ENCODE measurements at places on chromosomes 4 and X. TPM values are rescaled to one million over a fixed set of nuclear protein-coding genes. Genes with fewer than 3 reads are reported as not detected.

DNA sequence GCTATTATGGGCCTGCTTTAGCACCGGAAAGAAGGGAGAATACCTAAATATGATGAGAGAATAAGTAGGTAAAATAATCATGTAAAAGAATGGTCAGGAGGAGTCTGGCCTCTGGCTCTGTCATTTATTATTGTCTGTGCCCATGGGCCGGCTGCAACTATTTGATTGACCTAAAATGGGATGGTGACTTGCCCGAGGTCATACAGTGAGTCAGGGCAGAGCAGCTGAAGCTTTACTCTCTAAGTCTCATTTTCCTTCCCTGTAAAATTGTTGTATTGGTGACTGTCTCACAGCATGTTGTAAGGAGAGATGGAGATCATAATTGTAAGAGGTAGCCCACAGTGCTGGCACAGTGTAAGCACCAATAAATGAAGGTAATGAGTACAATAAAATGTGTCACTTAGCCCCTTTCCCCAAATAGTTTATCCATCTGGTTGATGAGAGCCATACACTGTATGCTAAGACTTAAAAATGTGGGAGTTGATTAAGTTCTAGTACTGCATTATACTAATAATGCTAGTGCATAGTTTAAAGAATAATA is 39.6 kb downstream of the RUFY3 start:
- peaks cover 11% of the 10 kb centered on the region for H3K36me3 ChIP-seq
- H3K27ac ChIP-seq: no peak overlapping the region
- no peaks in the 10 kb centered on the region for H3K27me3 ChIP-seq
- no peak overlapping the region for H3K4me3 ChIP-seq
- peaks cover 11% of the 10 kb centered on the region for H3K4me1 ChIP-seq

DNA sequence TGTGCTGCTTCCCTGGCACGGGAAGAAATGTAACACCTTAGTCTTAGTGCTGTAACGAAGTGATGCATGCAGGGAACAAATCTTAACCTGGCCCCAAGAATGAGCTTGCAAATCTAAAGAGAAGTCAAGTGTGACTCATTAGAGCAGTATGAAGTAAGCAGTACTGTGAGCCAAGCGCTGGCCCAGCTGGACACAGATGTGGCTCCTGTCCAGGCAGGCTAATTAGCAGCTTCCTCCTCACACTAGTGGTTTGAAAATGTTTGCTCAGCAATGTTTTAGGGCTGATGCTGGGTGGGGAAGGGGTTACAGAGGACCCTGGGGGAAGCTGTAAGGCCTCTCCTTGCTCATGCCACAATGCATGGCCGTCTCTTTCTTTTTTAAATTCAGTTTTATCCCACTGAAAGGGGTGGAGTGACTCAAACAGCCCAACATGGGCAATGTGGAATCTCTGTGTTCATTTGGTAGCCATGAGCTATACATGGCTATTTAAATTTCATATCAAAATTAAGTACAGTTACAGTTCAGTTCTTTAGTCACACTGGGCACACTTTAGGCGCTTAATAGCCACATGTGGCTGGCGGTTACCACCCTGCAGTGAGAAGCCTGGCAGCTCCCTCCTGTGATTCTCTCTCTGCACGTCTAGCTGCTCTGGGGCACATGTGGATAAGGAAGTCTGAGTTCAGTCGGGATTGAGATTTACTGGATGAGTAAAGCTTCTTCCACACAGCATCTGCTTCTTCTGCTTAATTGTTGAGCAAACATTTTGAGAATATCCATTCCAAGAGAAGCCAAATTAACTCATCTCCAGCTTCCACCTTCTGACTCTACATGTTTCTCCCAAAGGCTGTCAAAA is 48.8 kb downstream of the MAP7D2 start:
- DNase-seq: no peak
- H3K4me3 ChIP-seq: no peak overlapping the region
- H3K27me3 ChIP-seq: no peaks in the 10 kb centered on the region
- H3K36me3 ChIP-seq: no peaks in the 10 kb centered on the region
- no peak overlapping the region for H3K27ac ChIP-seq

DNA sequence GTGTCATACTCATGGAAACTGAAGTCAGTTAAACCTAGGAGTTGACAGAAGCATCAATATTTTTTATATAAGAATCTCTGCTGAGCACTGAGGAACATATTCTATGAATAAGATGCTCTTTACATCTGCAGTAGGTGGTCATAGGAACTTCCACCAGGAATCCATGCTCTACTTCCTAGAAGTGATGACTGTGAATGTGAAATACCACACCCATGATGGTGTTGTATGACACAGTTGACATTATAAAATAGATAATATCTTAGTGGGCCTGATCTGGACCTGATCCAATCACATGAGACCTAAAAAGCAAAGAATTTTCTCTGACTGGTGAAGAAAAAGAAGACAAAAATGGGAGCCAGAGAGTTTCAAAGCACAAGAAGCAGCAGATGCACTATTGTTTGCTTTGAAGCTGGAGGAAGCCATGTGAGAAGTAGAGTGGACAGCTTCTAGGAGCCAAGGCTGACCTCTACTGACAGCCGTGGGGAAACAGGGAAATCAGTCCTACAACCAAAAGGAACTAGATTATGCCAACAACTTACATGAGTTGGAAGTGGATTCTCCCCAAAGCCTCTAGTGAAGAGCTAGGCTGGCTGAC is 68.6 kb upstream of the HS3ST1 start:
- no peak overlapping the region for H3K4me3 ChIP-seq
- H3K36me3 ChIP-seq: peaks cover 2% of the 10 kb centered on the region
- H3K27ac ChIP-seq: no peak overlapping the region
- no peak for DNase-seq
- H3K4me1 ChIP-seq: peaks cover 7% of the 10 kb centered on the region

DNA sequence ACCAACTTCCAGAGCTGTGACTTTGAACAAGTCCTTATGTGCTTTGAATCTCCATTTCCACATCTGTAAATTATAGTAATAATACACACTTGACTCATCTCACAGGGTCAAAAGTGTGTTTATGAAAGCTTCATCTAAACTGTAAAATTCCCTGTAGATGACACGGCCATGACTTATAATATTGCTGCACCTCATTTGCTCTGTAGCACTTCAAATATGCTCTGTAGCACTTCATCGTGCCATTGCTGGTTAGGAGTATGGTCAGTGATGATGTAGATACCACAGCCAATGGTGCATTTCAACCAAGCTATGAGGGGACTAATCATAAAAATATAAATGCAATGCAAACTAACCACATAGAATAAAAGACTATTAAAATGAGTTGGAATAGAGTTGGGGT is 318.6 kb downstream of the ANK2 start:
- peaks cover under 1% of the 10 kb centered on the region for H3K4me1 ChIP-seq
- DNase-seq: no peak
- H3K27ac ChIP-seq: no peak overlapping the region
- no peaks in the 10 kb centered on the region for H3K36me3 ChIP-seq

DNA sequence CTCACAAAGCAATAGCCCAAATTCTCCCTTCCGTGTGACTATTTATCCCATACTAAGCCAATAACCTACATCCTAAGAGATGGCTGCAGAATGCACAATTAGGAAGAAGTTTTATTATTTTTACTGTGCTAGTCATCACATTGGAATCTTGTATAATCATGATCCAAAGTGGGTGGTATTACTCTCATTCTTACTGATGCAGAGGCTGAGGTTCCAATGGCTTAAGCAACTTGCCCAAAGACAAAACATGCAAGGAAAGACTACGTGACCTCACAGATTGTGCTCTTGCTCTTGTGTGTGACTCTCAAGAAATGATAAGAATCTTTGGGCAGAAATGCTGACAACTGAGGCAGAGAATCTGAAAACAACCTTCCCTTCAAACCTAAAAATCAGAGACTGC is 212.2 kb downstream of the LDB2 start:
- H3K36me3 ChIP-seq: no peaks in the 10 kb centered on the region
- no peaks in the 10 kb centered on the region for H3K4me1 ChIP-seq
- DNase-seq: no peak

GRCh38 chrX:139508099-139508498 is 22.4 kb upstream of the F9 start:
- H3K27ac ChIP-seq: no peak overlapping the region
- H3K27me3 ChIP-seq: no peaks in the 10 kb centered on the region
- H3K36me3 ChIP-seq: no peaks in the 10 kb centered on the region

DNA sequence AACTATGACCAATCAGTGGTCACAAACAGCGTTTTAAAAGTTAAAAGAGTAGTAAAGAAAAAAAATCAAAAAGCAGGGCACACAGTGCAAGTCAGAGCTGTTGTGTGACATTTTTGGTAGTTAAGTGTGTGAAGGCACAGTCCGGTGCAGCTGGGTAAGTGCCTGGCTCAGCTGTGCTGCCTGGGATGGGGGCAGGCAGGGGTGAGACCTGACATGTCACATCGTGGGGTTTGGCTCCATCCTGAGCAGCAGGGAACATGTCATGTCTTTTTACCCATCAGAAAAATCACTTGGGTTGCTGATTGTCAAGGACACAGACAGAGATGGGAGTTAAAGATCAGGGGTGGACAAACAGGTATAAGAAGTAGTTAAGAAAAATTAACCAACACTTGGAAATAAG is 125.1 kb downstream of the NSUN7 start:
- H3K4me3 ChIP-seq: no peak overlapping the region
- H3K4me1 ChIP-seq: peaks cover 4% of the 10 kb centered on the region
- H3K27ac ChIP-seq: no peak overlapping the region
- H3K27me3 ChIP-seq: peaks cover 2% of the 10 kb centered on the region

GRCh38 chr4:84481077-84481859 is 17.8 kb downstream of the NKX6-1 start:
- no peak overlapping the region for H3K4me3 ChIP-seq
- no peak for DNase-seq
- H3K27ac ChIP-seq: no peak overlapping the region
- peaks cover 4% of the 10 kb centered on the region for H3K36me3 ChIP-seq
- peaks cover 12% of the 10 kb centered on the region for H3K4me1 ChIP-seq

DNA sequence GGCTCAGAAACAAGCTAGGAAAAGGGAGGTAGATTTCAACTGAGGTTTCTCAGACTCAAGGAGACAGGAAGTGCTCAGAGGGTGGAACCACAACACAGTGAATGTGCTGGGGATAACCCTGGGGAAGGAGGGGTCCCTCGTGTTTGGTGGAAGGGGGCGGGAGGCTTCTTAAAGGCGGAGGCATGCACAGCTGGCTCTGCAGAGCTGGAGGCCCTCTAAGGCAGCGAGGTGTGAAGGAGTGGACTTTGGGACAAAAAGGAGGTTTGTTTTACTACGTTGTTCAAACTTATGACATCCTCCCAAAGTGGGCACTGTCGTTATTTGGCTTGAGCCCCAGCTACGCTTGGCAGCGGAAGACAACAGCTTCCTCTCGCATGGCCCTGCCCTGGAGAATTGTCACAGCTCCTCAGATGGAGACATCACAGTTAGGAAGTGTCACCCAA is 21.7 kb upstream of the MTM1 start:
- peak; percentile 19 for DNase-seq
- peaks cover 23% of the 10 kb centered on the region for H3K4me1 ChIP-seq
- peak overlapping the region; percentile 25 for H3K4me3 ChIP-seq
- peak overlapping the region; percentile 62 for H3K27ac ChIP-seq
- H3K36me3 ChIP-seq: no peaks in the 10 kb centered on the region

DNA sequence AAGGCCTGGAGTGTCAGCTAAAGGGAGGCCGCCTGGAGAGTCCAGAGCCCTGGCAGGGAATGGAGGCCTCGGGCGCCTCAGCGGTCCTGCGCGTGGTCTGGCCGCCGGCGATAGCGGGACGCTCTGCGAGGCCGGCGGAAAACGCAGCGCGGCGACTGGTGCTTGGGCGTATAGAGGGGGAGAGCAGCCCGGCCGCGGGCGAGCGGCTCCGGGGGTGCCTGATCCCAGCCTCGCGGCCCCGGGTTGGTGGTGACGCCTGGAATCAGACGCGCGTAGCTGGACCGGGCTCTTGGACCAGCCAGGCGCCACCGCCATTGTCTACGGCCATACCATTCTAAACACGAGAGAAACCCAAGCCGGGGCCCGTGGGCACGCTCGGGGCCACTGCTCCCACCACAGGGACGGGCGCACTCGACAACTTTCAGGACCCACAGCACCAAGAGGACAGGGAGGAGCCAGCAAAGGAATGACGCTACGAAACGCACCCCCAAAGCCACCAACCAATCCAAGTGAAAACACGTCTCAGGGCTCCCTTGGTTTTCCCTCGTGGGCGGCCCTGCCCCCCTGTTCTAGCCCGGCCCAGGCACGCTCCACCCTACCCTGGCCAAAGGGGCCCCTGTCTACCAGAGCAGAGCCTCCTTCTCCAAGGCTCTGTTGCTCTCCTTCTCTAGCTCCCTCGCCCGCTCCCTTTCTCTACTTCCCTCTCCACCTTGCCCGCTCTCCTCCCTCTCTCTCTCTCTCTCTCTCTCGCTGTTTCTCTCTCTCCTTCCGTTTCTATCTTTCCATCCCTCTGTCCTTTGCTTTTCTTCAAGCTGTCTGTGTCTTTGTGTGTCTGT is 7.8 kb downstream of the FRG2 start:
- peaks cover 42% of the 10 kb centered on the region for H3K4me1 ChIP-seq
- no peak for DNase-seq
- peaks cover 4% of the 10 kb centered on the region for H3K36me3 ChIP-seq
- no peak overlapping the region for H3K27ac ChIP-seq

DNA sequence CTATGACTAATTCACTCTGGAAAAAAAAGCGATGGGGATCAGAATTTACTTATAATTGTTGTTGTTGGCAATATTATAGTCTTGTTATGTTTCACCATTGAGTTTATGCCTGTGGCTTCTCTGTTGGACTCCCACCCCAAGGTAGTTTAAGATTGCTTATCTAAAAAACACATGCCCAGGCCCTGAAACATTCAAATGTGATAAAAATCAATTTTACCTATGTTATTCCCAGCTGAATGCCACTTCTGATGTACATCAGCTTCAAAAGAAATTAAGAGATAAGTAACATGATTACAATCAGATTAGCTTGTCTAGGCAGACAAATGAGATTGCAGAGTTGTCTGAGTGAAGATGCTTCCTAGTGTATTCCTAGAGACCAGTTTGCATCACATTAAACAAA is 484.7 kb downstream of the PCDH7 start:
- no peaks in the 10 kb centered on the region for H3K36me3 ChIP-seq
- H3K4me3 ChIP-seq: no peak overlapping the region
- H3K27me3 ChIP-seq: no peaks in the 10 kb centered on the region
- no peak overlapping the region for H3K27ac ChIP-seq

GRCh38 chrX:17590892-17591740 is 146.2 kb upstream of the SCML1 start:
- H3K27me3 ChIP-seq: no peaks in the 10 kb centered on the region
- H3K4me3 ChIP-seq: peak overlapping the region; percentile 34
- H3K4me1 ChIP-seq: peaks cover 46% of the 10 kb centered on the region
- peak; percentile 38 for DNase-seq

GRCh38 chr4:14520171-14520570 is 482.1 kb upstream of the CPEB2 start:
- no peak overlapping the region for H3K4me3 ChIP-seq
- H3K4me1 ChIP-seq: no peaks in the 10 kb centered on the region
- H3K36me3 ChIP-seq: no peaks in the 10 kb centered on the region
- DNase-seq: no peak
- H3K27me3 ChIP-seq: peaks cover 4% of the 10 kb centered on the region

GRCh38 chrX:131854581-131854980 is 168.5 kb upstream of the STK26 start:
- no peak for DNase-seq

- peaks cover 5% of the 10 kb centered on the region for H3K36me3 ChIP-seq
- no peaks in the 10 kb centered on the region for H3K4me1 ChIP-seq
- no peak overlapping the region for H3K27ac ChIP-seq
- no peak overlapping the region for H3K4me3 ChIP-seq
These were observed 96.8 kb downstream of the PDLIM5 start for GRCh38 chr4:94548571-94548970.

FSTL5 gene
- not detected for total RNA-seq

SSX2 gene
- not detected for total RNA-seq

OPN1MW3 gene
- not detected for total RNA-seq

MAGEA12 gene
- total RNA-seq: not detected

TRPC5OS gene
- not detected for total RNA-seq

NEUROG2 gene
- total RNA-seq: not detected

PRMT9 gene
- 7.1 TPM for total RNA-seq

BTC gene
- total RNA-seq: not detected

SLC10A4 gene
- total RNA-seq: not detected

APLN gene
- total RNA-seq: 2.4 TPM

EXOC1L gene
- not detected for total RNA-seq

PNCK gene
- 1.0 TPM for total RNA-seq

TACR3 gene
- total RNA-seq: not detected

RXFP1 gene
- total RNA-seq: not detected
